ENCODE measurements at places on chromosomes 5 and 9.

DNA sequence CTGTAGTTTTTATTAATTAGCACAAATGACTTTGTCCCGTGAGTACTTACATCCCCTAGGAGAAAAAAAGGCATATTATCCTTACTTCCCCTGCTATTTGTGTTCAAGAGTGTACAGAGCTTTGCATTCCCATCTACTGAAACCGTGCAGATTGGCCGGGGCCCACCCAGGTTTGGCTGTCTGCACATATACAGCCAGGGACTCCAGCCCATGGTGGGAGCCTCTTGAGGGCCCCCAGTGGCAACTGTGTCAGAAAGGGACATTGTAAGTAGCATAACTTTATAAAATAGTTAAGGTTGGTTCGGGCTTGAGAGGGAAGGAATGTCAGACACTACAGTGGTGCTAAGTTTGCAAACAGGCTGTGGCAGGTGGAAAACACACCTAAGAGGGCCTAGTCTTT, 24.7 kb downstream of the PHF2 start:
- no peak for DNase-seq

- DNase-seq, result no peak
These were observed 63.7 kb downstream of the SHOC1 start for GRCh38 chr9:111730937-111731567.

DNA sequence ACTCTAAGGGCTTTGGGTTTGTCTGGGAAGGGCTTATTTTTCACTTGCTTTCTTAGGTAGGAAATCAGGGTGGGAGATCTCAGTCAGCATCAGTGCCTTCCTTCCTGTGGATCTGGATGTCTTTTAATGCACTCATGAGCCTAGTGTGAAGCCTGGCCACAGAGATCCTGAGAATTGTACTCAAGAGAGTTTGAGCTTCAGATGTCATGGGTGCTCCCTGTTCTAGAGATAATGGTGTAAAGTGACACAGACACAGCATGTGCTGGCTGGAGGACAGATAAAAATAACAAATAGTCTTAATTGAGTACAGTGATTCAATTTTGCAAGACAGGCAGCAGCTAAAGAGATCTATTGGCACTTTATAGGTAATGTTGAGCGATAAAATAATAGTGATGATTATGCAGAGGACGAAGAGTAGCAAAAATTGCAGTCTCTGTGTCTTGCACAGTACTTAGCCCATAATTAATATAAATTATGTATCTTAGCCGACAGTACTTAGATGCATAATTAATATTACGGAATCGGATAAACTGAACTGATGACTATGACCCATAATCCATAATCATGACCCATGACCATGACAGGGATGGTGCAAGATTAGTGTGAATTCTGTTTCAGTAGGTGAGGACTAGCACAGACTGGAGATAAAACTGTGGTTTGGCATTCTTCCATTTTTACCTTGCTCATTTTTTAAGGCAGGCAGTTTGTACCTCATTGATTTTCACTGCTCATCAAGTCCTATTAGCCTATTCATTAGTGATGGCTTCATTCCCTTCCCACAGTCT, 408.7 kb upstream of the PIK3R1 start:
- DNase-seq, result no peak

DNA sequence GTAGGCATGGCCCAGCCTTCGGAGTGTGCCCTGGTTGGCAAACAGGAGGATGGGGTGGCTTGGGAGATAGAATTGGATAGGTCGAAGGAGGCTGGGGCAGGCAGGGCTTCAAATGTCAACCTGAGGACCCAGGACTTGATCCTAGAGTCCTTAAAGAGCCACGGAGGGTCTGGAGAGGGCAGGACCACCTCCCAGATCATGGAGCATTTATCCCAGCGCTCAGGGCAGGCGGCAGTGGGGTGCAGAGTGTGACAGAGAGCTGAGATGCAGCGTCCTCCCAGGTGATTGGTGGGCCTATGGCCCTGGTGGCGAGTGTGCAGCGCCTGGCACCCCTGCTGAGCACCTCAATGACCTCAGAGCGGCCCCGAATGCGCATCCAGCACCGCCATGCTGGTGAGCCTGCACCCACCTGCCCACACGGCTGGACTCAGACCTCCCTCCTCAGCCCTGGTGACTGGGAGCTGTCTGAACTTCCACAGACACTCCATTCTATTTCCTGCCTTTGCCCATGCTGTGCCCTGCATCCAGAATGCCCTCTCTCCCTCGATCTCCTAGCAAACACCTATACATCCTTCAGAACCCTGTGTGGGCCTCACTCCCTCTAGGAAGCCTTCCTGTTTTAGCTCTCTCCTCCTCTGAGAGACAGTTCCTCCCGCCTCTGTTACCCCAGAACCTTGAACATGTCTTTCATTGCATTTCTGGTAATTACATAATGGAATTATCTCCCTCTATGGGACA, 6.3 kb downstream of the ADGRD2 start:
- no peak for DNase-seq

GRCh38 chr5:9712506-9712905, 82.4 kb upstream of the TAS2R1 start:
- no peak for DNase-seq

- DNase-seq, result no peak
These were observed 209.0 kb downstream of the TTLL11 start for GRCh38 chr9:121884057-121884541.

GRCh38 chr5:99955962-99956361, 579.2 kb upstream of the FAM174A start:
- DNase-seq, result no peak

- DNase-seq, result no peak
These were observed 91.8 kb upstream of the CACNA1B start for GRCh38 chr9:137785704-137786161.

GRCh38 chr9:136799854-136800657, 3.9 kb downstream of the CCDC183 start:
- peak; percentile 97 for DNase-seq

- DNase-seq, result no peak
These were observed 143.8 kb downstream of the ADAMTSL1 start for GRCh38 chr9:18617759-18618158.

GRCh38 chr9:130260816-130261765, 4.5 kb upstream of the HMCN2 start:
- DNase-seq, result no peak

DNA sequence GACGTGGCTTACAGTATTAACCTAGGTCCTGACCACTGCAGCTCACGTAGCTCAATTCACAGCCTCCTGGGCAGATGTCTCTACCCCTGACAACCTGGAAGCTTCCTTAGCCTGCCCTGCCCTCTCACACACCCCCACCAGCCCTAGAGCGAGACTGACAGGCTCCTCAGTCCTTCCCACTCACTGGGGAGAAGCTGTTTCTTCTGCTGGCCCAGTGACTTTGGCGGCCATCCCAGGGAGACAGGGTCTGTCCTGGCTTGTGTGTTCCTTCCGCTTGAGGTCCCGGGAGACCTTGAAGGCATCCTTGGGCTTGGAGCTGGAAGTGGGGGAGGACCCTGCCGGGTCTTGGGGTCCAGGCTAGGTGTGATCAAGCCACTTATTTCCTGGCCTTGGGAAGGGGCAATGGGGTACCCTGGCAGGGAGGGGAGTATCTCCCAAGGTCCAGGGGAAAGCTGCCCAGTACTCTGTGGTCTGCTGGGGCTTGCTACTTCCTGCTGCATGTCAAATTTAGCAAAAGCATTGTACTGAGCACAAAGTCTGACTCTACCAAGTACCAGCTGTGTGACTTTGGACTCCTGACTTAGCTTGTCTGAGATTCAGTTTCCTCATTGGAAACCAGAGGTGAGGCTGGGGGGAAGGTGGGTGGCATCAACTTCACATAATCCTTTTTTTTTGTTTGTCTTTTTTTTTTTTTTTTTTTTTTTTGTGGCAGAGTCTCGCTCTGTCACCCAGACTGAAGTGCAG, 1.9 kb downstream of the MIGA2 start:
- no peak for DNase-seq

GRCh38 chr9:128540634-128541360, 11.6 kb upstream of the SPTAN1 start:
- DNase-seq, result no peak

GRCh38 chr9:94811074-94811473, 84.6 kb downstream of the AOPEP start:
- no peak for DNase-seq

- DNase-seq, result no peak
These were observed 284.4 kb downstream of the DNAH5 start for GRCh38 chr5:13660072-13660471.

GRCh38 chr9:128995791-128996190, 32.3 kb downstream of the SH3GLB2 start:
- no peak for DNase-seq

- DNase-seq, result no peak
These were observed 121.3 kb downstream of the DAB2IP start for GRCh38 chr9:121772600-121773285.

DNA sequence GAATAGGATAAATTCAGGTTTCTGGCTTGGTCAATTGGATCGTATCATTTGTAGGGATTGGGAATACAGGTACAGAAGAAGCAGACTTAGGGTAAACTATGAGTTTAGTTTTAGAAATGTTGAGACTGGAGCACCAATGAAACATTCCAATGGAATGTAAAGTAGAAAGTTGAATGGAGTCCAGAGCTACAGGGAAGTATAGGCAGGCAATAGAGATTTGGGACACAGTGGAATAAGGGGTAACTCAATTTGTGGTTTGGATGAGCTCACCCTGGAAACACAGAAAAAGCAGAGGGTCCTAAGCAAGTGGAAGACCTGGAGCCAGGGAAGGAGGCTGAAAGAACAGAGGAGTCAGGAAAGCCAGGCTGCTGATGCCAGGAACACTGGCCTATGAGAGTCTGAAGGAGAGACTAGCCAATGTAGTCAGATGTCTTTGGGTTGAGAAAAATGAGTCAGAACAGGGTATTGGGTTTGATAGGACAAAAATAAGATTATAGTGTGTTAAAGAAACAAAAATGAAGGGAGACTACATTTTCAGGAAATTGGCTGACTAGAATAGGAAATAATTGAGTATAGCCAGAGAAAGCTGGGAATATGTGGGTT, 72.8 kb downstream of the STARD4 start:
- no peak for DNase-seq

DNA sequence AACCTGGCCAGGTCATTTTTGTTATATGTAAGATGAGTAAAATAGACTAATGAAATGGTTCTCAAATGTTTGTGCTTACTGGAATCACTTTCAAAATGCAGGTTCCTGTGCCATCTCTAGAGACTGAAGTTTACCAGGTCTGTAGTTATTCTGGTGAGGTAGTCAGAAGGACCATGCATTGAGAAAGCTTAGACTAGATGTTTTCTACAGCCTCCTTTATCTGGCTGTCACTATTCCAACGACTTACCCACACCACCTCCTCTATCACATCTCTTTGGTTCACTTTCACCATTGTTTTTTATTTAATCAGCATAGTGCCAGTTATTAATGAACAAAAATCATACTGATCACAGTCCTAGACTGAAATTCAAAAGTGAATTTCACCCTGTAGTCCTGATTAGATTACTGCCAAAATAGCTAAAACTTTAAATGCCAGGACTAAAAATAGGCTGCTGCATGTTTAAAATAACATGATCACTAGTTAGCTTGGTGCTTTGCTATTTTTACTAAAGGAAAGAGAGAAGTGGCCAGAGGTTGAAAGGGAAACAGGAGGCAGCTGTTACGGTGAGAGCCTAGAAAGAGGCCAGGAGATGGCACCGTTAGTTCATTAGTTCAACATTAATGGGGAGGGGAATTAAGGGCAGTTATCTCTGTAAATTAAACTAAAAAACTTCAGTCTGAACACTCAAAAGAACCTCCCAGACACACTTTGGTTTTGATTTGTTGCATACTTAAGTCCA, 13.9 kb upstream of the FNIP1 start:
- no peak for DNase-seq

DNA sequence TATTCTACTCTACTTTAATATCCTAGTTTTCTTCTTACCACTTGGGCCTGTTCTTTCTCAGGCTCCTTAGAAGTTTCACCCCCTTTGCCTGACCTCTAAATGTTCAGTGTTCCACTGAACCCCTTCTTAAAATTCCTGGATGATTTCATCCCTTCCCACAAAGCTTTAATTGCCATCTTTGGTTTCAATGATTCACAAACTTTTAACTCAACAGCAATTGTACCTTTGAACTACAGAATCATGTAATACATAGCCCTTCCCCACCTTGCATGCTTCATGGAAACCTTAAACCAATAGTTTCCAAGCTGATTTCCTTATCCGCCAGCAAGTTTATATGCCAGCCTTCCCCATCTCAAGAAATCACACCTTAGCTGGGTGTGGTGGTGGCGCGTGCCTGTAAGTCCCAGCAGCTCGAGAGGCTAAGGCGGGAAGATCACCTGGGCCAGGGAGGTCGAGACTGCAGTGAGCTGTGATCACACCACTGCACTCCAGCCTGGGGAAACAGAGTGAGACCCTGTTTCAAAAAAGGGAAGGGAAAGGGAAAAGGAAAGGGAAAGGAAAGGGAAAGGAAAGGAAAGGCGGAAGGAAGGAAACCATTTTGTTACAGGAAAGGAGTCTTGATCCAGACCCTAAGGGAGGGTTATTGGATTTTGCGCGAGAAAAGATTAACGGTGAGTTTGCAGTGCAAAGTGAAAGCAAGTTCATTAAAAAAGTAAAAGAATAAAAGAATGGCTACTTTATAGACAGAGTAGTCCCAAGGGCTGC, 1023.7 kb upstream of the DMAC1 start:
- DNase-seq, result no peak

DNA sequence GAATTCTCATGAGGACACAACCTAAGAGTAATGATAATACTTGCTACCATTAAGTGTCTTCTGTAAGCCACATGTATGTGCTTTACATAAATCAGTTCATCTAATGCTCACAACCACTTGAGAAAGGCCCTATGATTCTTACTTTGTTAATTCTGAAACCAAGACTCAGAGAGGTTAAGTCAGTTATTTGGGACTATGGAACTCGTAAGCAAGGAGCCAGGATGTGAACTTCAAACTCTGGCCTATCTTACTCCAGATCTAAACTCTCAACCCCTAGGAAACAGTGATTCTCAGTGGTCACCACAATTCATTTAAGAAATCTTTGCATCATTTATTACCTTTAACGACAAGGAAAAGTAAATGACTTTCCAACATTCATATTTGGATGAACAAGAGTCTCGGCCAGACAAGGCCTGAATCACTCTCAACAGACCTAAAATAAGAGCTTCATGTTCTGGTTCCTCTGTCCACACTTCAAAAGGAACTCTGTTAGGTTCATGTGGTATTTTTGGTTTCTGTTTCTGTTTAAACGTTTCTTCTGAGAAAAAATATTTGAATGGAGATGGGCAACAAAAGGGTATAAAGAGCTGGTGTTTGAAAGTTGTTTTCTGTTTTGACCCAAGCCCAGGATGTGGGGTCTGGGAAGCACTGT, 104.8 kb downstream of the LPAR1 start:
- DNase-seq, result no peak

DNA sequence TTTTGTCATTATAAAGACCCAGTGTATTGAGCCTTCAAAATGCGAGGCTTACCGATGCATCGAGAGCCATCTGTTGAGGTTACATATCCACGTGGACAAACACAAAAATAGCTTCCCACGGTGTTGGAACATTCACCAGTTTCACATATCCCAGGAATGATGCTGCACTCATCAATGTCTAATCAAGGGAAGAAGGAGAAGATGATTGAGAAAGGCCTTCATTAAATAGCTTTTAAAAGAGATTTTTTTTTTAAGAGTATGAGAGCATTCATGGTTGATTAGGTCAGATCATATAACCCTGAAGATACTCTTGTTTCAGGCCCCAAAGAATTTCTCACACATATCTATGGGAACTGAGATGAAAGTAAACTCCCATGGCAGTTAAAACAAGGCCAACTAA, 129.4 kb downstream of the FBN2 start:
- DNase-seq, result no peak
